Activated CD4-positive, alpha-beta T cell treated with anti-CD3 and anti-CD28 coated beads, Interleukin-2, amount 50 U/mL, for 16 hours (primary cell): ENCODE measurements at places on chromosomes 1 and 21.

- no peak for DNase-seq
Measured at GRCh38 chr1:204842892-204843291, 27.8 kb upstream of the NFASC start.

GRCh38 chr1:180881806-180882509 lies 30.7 kb upstream of the KIAA1614 start:
- peak; percentile 44 for DNase-seq

- DNase-seq = peak; percentile 68
Measured at GRCh38 chr1:31936278-31936980, 1.7 kb downstream of the PTP4A2 start.

DNA sequence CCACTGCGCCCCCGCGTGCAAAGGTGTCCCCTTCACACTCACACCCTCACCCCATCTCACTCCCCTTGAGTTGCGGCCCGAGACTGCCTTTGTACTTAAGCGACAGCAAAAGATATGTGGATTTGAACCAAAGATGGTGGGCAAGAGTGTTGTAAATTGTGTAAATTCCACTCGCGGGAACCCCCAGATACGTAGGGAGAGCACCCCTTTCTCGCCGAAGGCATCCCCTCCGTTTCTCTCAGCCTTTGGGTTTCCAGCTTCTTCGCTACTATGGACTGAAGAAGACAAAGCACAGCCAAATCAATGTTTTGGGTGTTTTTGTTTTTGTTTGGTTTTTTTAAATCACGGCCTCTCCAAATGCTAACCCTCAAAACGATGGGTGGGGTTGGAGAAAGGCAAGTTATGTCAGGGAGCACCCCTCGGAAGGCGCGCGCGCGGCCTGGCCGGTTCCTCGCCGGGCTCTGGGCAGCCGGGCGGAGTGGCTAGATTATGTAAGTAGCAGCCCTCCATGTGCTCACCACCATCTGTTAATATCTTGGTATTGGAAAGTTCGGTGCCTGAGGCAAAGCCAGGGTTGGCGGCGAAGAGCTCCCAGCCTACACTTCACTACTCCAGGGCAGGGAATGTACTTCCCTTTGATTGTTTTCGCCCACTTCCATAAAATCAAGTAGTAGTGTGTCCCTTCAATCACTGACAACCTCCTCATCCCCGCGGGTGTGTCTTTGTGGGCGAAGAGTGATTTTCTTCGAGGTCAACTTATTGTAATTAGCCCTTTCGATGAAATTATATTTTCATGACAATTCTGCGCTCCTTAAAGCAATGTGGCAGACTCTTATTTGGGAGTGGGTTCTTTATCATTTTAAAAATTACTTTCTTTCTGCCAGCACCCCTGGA lies 4.0 kb upstream of the PROX1 start:
- DNase-seq = no peak
